AG09319 (cell line): ENCODE measurements at places on chromosomes 1 and 21.

- no peak for DNase-seq
Observed at GRCh38 chr1:171953835-171954234, 112.5 kb downstream of the DNM3 start.

GRCh38 chr1:48187969-48188563 lies 34.5 kb upstream of the SLC5A9 start:
- DNase-seq: no peak

DNA sequence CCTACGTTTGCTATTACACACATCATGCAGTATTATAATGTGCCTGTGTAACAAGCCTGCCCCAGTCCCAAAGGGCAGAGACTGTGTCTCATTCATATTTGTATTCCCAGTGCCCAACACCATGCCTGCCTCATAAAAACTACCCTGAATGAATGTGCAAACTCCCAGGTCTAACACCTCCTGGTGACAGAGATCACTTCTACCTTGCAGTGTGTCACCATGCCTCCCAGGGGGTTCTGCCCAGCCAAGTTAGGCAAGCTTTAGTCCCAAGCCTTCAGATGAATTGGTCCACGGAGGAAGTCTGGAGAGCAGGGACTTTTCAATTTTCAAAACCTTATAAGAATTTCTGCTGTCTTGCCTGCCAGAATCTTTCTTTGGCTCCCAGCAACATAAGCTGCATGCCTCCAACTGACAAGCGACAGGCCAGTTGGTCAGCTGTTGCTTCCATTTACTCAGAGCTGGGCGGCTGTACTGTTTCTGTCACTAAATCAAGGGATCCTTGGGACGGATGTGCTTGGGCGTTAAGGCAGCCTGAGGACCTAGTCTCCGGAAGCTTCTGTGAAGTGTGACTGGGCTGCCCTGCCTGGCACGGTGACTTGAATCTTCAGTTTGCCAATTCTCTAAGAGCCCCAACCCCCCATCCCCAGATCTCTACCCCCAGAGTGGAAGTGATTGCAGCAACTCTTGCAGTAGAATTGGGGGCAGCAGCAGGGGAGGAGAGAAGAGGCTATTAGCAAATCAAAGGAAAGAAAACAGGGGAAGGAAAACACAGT lies 1.2 kb downstream of the RXRG start:
- no peak for DNase-seq

- no peak for DNase-seq
Observed at GRCh38 chr1:4612991-4613390, 41.4 kb upstream of the AJAP1 start.

GRCh38 chr1:76090283-76091203 lies 16.0 kb downstream of the ST6GALNAC3 start:
- no peak for DNase-seq

DNA sequence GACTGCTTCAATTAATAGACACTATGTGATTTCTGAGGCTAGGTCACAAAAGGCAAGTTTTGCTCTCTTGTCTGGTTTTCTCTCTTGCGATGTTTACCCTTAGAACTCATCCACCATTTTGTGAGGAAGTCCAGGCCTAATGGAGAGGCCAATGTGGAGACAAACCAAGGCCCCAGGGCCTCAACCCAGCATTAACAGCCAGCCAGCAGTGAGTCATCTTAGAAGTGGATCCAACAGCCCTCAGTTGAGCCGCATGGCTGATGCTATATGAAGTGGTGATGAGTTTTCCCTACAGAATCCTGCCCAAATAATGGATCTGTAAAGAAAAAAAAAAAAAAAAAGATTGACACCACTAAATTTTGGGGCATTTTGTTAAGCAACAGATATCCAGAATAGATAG lies 95.1 kb downstream of the DNTTIP2 start:
- no peak for DNase-seq

GRCh38 chr1:68173936-68174737 lies 58.2 kb downstream of the WLS start:
- peak; percentile 87 for DNase-seq

GRCh38 chr1:162765788-162766187 lies 24.7 kb upstream of the HSD17B7 start:
- DNase-seq: no peak

GRCh38 chr1:86811142-86811924 lies 102.6 kb downstream of the SELENOF start:
- DNase-seq: no peak

DNA sequence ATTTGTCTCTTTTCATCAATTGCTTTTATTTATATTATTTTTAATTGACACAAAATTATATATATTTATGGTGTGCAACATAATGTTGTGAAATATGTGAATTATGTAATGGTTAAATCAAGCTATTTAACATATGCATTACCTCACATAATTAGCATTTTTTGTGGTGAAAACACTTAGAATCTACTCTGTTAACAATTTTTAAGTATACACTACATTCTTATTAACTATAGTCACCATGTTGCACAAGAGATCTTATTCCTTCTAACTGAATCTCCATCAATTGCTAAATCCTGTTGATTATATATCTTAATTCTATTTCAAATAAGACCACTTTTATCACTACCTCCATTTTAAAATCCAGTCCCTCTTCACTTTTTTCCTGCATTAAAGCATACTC lies 42.5 kb downstream of the PLPPR5 start:
- no peak for DNase-seq

DNA sequence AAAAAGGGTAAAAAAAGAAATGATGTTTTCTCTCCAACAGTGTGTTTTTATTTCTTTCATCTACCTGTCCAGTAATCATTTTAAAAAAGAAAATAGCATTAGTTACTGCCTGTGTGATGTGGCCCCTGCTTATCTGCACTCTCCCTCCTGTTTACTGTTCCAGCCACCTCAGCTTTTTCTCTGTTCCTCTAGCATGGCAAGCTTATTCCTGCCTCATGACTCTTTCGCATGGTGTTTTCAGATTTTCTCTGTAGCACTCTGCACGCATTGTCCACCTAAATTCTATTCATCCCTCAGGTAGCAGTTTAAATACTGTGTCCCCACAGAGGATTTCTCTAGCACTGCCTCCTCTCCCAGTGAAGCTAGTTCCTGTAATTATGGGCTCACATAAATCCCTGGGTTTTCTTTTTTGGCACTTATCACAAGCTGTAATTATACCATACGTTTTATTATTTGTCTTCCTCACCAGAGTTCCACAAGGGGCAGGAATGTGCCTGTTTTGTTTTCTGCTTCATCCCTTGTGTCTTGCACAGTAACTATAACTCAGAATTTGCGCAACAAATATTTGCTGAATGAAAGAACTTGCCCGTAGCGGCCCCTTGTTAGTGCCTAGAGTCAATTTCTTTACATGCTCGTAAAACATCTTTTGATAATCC lies 51.4 kb upstream of the LRIG2 start:
- peak; percentile 7 for DNase-seq

GRCh38 chr1:211628417-211628816 lies 47.0 kb downstream of the NEK2 start:
- DNase-seq: no peak
